ENCODE measurements at places on chromosomes 6 and 20.

GRCh38 chr6:33724102-33725023 lies 12.9 kb upstream of the UQCC2 start:
- DNase-seq = no peak

DNA sequence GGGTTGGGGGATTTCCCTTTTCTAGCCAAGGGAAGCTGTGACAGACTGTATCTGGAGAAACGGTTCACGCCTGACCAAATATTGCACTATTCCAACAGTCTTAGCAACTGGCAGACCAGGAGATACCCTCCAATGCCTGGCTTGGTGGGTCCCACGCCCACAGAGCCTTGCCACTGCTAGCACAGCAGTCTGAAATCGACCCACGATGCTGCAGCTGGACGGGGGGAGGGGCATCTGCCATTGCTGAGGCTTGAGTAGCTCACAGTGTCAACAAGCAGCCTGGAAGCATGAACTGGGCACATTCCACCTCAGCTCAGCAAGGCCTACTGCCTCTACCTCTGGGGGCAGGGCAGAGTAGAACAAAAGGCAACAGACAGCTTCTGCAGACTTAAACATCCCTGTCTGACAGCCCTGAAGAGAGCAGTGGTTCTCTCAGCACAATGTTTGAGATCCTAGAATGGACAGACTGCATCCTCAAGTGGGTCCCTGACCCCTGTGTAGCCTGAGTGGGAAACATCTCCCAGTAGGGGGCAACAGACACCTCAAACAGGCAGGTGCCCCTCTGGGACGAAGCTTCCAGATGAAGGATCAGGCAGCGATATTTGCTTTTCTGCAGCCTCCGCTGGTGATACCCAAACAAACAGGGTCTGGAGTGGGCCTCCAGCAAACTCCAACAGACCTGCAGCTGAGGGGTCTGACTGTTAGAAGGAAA lies 89.9 kb upstream of the ECI2 start:
- no peak for DNase-seq

GRCh38 chr6:106045077-106045476 lies 41.1 kb upstream of the PRDM1 start:
- no peak for DNase-seq

GRCh38 chr6:160269023-160269521 lies 10.5 kb upstream of the SLC22A2 start:
- DNase-seq = no peak

GRCh38 chr6:88866856-88867255 lies 96.6 kb downstream of the RNGTT start:
- DNase-seq = no peak

DNA sequence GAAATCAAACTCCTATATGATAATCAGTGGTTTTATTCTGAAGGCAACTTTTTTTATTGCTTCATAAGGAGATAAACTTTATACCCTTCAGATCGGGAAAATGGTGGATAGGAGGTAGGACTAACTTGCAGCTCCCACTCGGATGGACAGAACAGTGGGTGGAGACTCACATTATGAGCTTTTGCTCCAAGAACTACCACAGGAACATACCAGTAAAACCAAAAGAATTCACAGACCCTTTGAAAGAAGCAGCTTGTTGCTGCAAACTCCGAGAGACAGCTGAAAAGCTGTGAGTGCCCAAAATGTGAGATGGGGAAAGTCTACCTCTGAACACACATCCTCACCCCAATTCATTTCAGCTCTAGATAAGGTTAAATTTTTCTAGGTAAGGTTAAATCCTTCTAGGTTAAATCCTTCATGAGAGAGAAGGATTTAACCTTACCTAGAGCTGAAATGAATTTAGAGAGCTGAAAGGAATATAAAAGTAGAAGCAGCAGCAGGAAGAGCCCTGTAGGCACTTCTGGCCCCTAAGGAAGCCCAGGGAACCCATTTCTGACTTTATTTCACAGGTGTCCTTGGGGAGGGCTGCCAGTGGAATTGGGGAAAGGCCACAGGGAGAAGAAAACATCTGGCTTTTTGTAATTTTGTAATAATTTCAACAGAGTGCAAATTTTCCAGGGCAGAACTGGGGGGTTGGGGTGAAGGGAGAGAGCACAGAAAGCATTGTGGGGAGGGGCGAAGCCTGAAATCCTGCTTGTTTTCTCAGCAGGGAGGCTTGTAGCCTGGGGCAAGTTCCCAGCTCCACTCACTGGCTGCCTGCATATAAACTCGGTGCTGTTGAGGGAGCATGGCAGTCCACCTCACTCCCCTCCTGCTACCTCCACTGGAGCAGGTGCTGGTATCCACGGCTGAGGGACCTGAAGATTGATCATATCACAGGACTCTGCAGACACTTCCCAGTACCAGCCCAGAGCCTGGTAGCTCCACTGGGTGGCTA lies 65.9 kb upstream of the HCRTR2 start:
- no peak for DNase-seq

DNA sequence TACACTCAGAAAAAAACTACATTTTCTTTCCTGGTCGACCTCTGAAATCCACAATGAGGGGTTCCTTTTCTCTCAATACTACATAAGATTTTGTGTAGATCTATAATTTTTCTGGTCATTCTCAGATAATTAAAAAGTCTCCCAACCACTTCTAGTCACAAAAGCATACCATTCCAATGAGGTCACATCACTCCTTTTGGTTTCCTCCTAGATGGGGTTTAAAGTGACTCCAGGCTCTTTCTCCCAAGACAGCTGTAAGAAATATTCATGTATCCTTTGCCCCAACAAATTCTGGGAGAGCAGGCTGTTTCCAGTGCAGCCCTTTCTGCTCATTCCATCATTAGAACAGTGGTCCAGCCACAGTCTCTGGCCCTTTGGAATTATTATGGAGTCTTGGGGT lies 43.1 kb upstream of the BEND6 start:
- no peak for DNase-seq

DNA sequence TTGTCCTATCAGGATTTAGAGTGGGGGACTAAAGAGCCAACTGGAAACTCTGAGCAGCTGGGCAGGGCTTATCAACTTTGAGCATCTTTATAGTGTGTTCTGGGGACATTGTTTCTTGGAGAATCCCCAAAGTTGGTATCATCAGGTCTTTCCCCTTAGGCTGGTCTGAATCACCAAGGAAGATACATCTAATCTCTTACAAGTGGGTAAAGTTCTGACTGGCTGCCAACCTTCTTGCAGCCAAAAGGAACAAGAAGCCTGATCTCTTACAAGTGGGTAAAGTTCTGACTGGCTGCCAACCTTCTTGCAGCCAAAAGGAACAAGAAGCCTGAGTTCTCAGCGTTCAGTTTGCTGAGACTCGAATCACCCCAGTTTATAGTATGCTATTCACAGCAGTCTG lies 1.6 kb upstream of the MED23 start:
- DNase-seq = no peak

DNA sequence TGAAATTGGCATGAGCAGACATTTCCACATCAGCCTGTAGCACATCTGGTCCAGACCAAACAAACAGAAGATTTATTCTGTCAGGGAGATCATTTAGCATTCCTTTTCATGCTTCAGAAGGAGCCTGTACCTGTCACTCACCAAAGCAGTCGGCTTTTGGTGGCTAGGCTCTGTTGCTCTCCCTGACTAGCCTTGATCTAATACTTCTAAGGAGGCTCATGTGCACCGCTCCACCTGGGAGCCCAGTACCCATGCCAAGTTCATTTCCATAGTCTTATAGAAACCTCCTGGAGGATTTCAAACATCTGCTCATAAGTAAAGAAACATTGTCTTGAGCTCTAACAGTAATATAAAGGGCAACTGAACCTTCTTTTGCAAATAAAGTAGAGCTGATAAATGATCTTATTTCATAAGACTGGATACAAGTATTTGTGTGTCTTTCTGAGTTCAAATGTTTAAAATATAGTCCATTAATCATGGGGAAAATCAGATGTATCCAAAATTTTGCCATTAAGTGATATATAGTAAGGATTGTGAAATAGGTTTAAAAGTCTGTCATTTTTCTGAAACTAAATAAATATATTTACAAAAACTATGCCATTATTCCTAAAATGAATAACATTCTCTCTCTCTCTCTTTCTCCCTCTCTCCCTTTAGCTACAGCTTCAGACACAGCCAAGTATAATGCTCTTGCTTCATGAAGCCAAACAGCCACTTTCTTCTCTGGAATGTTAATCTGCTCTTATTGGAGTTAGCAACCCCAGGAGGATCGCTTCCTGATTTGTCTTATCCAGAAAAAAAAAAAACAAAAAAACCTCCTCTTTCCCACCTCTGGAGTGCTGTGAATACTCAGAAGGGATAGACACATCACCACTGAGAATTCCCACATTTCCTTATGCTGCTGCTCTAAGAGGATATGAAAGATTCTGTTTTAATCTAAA lies 192.7 kb upstream of the TFAP2D start:
- DNase-seq = no peak
